Stimulated activated CD8-positive, alpha-beta memory T cell treated with anti-CD3 and anti-CD28 coated beads, Interleukin-7, amount 100 ng/mL, for 1 hour (primary cell): ENCODE measurements at places on chromosomes 5 and 9.

- no peak for DNase-seq
Observed at GRCh38 chr5:167250996-167251395, 1040.4 kb upstream of the WWC1 start.

DNA sequence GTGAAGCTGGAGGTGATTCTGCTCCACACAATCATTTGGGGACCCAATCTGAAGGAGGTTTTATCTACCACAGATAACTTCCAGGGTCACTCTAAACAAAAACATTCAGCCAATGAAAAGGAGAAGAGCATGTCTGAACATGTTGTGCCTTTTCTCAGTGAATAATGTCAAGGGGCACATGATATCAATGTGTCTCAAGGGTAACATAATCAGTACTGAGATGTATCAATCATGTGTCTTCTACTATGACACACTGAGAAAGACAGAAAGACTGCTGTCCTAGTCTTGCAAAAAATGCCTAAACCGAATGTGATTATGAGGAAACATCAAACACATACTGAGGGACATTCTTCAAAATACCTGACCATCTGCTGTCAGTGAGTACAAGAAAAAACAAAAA is 25.4 kb upstream of the RASA1 start:
- no peak for DNase-seq

GRCh38 chr5:9898319-9898718 is 268.2 kb upstream of the TAS2R1 start:
- no peak for DNase-seq

- no peak for DNase-seq
Observed at GRCh38 chr9:86733929-86734328, 213.4 kb downstream of the GAS1 start.

- no peak for DNase-seq
Observed at GRCh38 chr9:135480071-135480939, 723 bp downstream of the PPP1R26 start.
